Stimulated activated naive CD4-positive, alpha-beta T cell (primary cell): ENCODE measurements at places on chromosomes 6 and 20.

- DNase-seq = no peak
These were observed 335.0 kb upstream of the KCNQ5 start for GRCh38 chr6:72286911-72287311.

DNA sequence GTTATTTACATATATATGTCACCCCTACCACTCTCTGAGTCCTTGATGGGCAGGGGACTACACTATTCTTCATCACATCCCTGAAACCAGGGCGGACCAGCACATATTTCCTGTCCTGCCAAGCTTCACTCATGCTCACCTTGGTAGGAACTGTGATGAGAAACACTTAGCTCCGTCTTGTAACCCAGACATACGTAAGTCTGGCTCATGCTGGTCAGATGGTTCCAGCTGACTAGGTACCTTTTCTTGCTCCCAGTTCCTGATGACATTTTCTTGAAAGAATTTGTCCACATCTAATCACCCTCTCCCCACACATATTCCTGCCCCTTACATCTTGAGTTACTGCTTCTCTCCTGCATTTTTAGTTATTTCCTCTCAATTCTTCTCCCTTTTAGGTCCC, 122.2 kb upstream of the MYLIP start:
- no peak for DNase-seq

DNA sequence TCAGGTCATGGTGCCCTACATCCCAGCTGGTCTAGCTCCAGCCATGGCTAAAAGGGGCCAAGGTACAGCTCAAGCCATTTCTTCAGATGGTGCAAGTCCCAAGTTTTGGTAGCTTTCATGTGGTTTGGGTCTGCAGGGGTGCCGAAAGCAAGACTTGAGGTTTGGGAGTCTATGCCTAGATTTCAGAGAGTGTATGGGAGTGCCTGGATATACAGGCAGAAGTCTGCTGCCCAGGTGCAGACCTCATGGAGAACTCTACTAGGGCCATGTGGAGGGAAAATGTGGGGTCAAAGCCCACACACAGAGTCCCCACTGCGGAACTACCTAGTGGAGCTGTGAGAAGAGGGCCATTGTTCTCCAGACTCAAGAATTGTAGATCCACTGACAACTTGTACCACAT, 1000.9 kb upstream of the ADGRB3 start:
- DNase-seq = no peak

- DNase-seq = peak; percentile 33
These were observed 1.9 kb upstream of the ULBP1 start for GRCh38 chr6:149961728-149962425.
